ENCODE measurements at places on chromosomes 2 and 18. TPM values are rescaled to one million over a fixed set of nuclear protein-coding genes. Genes with fewer than 3 reads are reported as not detected.

The ABCG8 gene
- not detected for total RNA-seq

The ACMSD gene
- not detected for total RNA-seq

The SERPINB10 gene
- total RNA-seq = 0.08 TPM

The TRIB2 gene
- 9.5 TPM for total RNA-seq

The DTNA gene
- total RNA-seq = 1.5 TPM

The TUBA4A gene
- total RNA-seq = 330 TPM

The UNC50 gene
- 49.7 TPM for total RNA-seq

The MOGAT1 gene
- total RNA-seq = not detected

The ADAM17 gene
- total RNA-seq = 26.2 TPM
